ENCODE measurements at places on chromosomes 12 and 14.

DNA sequence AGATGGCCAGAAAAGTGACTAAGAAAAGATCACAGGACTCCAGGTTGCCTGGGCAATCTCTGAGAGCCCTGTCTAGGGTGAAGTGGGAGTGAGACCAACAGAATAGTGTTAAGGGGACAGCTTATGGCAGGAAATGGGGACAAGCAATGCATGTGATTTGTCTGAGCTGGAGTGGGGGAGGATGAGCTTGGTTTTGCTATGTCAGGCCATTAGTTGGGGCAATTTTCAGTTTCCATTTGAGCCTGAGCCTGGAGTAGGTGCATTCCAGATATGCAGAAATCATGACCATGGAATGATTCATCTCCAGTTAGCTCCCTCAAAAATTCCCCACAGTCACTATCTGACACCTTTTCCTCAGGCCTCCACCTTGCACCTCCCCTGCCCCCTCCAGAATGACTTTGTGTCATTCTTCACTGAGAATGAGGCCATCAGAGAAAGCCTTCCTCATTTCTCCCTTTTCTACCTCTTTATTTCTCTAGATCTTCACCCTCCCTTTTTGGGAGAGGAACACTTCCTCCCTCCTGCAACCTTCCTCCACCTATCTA lies 150.9 kb upstream of the PLEKHG7 start:
- peak; percentile 60 for DNase-seq

DNA sequence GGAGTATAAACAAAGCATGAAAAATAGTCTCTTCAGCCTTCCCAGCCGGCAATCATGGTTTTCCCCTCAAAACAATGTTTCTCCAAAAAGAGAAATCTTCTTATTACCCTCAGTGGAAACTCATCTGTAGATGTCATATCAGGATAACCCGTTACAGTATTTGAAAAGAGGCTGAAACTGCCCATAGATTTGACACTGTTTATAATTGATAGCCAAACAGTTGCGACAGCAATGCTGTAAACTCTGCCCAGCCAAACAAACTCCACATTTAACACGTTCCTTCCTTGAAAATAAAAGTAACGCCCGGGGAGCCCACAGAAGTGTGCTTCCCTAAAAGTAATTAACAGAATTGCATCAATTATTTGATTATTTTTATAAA lies 201.3 kb upstream of the FOXN3 start:
- peak; percentile 64 for DNase-seq

DNA sequence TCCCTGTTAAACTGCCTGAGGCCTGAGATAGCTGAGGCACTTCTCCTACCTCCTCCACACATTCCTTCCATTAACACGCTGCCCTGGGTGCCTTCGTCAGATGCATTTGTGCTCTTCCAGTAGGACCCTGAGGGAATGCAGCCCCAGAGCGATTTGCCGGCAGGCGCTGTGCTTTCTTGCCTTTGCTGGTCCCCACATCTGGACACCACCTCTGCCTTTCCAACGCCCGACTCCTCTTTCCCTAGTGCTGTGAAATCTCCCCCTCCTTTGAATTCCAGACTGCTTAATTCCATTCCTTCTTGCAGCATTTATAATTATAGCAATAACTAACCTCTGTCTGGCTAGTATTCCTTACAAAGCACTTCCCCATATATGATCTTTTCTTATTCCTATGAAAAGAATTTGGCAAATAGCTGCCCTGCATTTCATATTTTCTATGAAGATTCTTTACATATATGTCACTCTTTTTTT lies 88.4 kb downstream of the C12orf75 start:
- peak; percentile 44 for DNase-seq

GRCh38 chr12:39440101-39440500 lies 2.8 kb downstream of the KIF21A start:
- DNase-seq = no peak

DNA sequence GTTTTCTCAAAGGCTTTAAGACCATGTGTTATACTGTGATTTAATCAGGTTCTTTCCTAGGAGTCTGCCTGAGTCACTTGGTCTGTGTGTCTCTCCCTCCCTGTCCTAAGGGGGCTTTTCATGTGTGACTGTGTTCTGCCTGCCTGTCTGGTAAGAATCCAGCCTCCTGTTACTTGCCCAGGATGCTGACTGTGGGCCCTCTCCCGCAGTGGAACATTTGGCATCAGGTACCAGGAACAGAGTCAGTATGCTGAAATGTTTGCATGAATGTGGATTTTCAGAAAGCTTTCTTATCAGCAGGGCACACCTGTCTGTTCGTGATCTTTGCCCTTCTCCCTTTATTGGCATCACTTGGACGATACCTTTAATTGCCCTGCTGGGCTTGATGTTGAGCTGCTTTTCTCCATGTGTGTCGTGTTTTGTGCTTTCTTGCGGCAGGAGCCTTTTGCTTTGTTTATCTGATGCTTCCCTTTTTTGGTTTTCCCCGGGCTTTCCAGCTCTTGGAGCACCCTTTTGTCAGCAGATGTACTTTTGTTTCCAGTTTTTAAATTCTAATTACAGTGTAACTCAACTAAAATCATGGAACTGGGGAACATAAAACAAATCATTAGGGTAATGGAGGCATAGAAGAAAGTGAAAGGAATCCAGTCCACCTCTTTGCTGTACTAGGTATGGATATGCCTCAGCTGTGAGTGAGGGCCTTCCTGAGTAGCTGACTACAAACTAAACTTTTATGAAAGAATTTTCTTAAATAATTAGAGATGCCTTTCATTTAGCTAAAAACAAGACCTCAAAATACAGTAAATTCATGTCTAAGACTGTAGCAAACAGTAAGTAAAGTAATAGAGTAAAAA lies 72.5 kb downstream of the TRAF3 start:
- DNase-seq = peak; percentile 62

Measured in GM23248 (cell line).